ENCODE measurements at places on chromosomes 6 and 20.

DNA sequence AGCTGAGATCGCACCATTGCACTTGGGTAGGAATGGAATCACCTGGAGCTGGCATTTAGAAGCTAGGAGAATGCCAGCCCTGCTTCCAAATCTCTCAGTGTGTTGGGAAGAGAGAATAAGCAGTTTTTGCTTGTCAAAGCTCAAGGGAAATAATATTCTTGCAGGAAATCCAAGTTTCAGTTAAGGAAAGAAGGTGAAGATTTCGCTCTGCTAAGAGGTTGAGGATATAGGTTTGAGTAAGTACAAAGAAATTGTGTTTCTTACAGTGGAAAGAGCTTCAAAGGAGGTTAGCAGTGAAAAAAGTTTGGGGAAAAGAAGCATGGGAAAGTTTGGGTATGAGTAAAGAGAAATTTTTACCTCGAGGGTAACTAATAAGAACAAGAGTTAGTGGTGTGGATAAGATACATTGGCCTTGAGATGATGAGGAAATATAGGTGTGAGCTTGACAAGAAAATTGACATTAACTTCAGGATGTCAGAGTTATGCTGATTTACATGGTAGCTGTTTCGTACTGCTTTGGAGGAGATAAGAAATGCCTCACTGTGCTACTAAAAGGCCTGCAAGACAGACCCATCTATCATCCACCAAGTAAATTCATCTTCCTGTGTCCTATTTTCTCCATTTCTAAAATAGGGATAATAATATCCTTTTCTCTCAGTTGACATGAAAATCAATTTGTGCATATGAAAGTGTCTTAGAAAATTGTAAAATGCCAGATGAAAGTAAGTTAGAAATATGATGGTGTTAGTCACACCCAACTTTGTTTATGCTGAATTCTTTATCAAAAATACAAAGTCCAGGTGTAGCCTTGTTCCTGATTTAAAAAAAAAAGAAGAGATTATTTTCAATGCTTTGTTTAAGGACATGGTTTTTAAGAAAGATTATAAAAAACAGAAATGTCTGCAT lies 12.8 kb upstream of the HINT3 start:
- DNase-seq = no peak

DNA sequence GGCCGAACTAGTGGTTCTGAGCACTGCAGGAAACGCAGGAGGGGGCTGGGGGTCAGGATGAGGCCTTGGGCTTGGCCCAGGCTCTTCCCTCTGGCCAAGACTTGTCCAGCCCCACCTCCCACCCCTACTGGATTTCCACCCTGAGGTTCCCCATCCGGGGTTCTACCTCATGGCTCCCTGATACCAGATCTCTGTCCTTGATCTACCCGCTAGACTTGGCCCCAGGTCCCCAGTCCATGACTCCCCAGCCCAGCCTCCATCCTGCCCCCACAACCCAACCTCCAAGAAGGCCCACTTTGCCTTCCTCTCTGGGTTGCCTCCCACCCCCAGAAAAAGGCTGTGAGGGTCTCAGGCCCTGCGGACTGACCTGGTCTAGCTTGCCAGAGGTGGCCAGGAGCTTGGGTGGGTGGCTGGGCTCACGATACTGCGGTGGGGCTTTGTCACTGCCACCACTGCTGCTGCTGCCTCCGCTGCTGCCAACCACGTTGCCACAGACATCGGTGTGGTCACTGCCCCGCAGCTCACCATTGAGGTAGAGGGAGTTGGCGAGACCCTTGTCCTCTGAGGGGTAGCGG lies 6.8 kb upstream of the FASTKD5 start:
- DNase-seq = no peak

GRCh38 chr20:52918311-52918710 lies 53.8 kb upstream of the TSHZ2 start:
- DNase-seq = no peak

DNA sequence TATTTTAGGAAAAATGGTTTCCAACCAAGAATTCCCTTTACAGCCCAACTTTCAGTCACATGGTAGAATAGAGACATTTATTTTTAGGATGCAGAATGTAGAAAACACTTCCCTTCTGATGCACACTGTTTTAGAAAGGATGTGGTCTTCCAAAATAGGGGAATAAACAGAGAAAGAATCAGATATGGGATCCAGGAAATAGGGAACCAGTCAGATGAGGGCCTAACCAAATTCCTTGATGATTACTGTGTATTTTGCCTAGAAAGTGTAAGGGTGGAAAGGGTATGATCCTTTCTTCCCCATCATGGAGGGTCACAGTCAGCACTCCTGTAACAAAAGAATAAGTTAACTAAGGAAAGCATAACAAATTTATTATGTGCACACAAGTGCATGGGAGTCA lies 27.4 kb downstream of the SLX4IP start:
- no peak for DNase-seq

DNA sequence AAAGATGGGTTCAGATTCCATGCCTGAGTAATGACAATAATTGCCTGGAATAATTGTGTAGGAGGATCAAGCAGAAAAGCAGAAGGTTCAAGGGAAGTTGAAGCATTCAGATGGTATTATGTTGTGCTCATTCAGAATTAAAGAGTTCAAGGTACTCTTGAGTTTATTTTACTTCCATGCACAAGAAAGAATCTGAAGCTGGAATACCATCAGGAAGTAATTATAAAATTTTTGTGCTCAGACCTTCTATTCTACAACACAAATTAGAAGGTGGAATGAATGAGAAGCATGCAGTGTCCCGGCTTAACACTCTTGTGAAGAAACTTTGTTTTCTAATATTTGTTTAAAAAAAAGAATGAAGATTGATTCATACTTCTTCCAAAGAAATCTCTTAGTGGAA lies 139.4 kb upstream of the ENPP5 start:
- DNase-seq = no peak

DNA sequence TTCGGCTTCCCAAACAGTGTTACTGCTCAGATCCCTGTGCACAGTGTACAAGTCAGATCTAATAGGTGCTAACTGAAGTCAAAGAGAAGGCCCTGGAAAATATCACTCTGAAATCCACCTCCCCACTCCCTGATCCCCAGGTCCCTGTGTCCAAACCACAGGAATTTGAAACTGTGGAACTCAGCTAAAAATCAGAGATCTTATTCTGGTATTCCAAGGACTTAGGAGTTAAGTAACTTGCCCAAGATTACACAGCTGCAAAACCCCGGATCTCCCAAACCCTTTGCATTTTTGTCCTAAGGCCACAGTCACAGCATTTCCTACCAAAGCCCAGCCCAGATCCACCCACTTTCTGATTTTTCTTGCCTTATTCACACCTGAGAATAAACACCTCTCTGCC lies 32.3 kb upstream of the SLC23A2 start:
- DNase-seq = no peak

GRCh38 chr6:33392595-33392948 lies 949 bp downstream of the KIFC1 start:
- no peak for DNase-seq

DNA sequence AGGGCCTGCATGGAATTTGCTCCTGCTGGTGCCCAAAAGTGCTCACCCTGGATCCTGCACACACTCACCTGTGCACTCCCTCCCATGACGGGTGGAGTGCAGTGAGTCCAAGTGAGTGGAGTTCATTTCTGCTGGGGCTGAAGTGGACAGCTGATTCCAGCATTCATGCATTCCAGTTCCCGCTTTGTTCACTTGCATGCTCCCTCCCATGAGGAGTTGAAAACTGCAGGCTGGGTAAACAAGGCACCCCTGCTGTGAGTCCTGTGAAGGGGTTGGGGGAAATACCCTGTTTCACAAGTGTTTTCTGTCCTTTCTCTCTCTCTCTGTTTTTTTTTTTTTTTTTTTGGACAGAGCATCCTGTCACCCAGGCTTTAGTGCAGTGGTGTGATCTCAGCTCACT lies 454.1 kb upstream of the NOX3 start:
- DNase-seq = no peak
